ENCODE measurements at places on chromosomes 1 and 21.

DNA sequence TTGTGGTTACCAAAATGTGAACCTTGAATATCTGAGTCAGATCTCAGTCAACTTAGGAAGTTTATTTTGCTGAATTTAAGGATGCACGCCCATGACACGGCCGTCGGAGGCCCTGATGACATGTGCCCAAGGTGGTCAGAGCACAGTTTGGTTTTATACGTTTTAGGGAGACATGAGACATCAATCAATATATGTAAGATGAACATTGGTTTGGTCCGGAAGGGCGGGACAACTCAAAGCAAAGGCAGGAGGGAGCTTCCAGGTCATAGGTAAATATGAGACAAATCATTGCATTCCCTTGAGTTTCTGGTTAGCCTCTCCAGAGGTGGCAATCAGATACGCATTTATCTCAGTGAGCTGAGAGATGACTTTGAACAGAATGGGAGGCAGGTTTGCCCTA, 1.0 kb upstream of the PRMT2 start:
- H3K27ac ChIP-seq, result peak overlapping the region; percentile 95
- H3K36me3 ChIP-seq, result peaks cover 3% of the 10 kb centered on the region
- no peak for DNase-seq
- H3K4me3 ChIP-seq, result peak overlapping the region; percentile 95

DNA sequence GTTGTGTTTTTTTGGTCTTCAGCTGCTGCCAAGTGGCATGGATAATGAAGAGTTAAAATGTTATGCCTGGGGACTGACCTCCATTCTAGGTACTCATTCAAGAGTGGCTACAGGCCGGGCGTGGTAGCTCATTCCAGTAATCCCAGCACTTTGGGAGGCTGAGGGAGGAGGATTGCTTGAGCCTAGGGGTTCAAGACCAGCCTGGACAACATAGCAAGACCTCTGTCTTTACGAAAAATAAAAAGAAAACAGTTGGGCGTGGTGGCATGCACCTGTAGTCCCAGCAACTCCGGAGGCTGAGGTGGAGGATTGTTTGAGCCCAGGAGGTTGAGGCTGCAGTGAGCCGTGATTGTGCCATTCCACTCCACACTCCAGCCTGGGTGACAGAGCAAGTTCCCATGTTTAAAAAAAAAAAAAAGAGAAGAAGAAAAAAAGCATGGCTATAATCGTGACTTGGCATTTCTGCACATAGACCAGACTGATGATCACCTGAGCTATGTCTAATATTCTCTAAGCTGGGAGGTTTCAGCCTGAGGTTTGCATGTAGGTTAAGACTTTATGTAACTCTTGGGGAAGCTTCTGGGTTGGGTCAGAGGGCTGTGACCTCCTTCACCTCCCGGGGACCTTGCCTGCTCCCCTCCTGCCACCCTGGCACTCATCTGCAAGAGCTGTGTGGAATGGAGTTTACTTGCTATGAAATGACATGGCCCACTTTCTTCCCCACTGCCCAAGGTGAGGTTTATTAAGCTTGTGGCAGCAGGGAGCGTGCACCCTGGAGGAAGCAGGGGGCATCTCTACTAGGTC, 51.3 kb downstream of the DHRS3 start:
- no peak overlapping the region for H3K27ac ChIP-seq
- no peaks in the 10 kb centered on the region for H3K36me3 ChIP-seq
- no peak overlapping the region for H3K4me3 ChIP-seq
- DNase-seq, result no peak
- H3K4me1 ChIP-seq, result no peaks in the 10 kb centered on the region
- H3K27me3 ChIP-seq, result no peaks in the 10 kb centered on the region

- peaks cover 31% of the 10 kb centered on the region for H3K27me3 ChIP-seq
- H3K27ac ChIP-seq, result no peak overlapping the region
- no peaks in the 10 kb centered on the region for H3K36me3 ChIP-seq
- no peak overlapping the region for H3K4me3 ChIP-seq
- peaks cover 7% of the 10 kb centered on the region for H3K4me1 ChIP-seq
These were observed 25.6 kb downstream of the ALPL start for GRCh38 chr1:21534674-21535378.

GRCh38 chr21:39319814-39320332, 6.4 kb upstream of the BRWD1 start:
- H3K36me3 ChIP-seq, result no peaks in the 10 kb centered on the region
- no peak for DNase-seq
- H3K4me1 ChIP-seq, result no peaks in the 10 kb centered on the region
- H3K27me3 ChIP-seq, result no peaks in the 10 kb centered on the region
- no peak overlapping the region for H3K27ac ChIP-seq

- no peaks in the 10 kb centered on the region for H3K4me1 ChIP-seq
- no peak overlapping the region for H3K27ac ChIP-seq
- no peaks in the 10 kb centered on the region for H3K36me3 ChIP-seq
- no peak overlapping the region for H3K4me3 ChIP-seq
- DNase-seq, result peak; percentile 37
These were observed 199.5 kb downstream of the LRRIQ3 start for GRCh38 chr1:73998348-73998959.

- no peaks in the 10 kb centered on the region for H3K27me3 ChIP-seq
- H3K4me3 ChIP-seq, result peak overlapping the region; percentile 48
- DNase-seq, result no peak
- peaks cover 15% of the 10 kb centered on the region for H3K4me1 ChIP-seq
These were observed 14.0 kb upstream of the HLCS start for GRCh38 chr21:36980280-36981048.

- peaks cover 20% of the 10 kb centered on the region for H3K4me1 ChIP-seq
- H3K27ac ChIP-seq, result peak overlapping the region; percentile 7
- peak; percentile 61 for DNase-seq
These were observed 13.8 kb downstream of the MIER1 start for GRCh38 chr1:66938613-66939012.

DNA sequence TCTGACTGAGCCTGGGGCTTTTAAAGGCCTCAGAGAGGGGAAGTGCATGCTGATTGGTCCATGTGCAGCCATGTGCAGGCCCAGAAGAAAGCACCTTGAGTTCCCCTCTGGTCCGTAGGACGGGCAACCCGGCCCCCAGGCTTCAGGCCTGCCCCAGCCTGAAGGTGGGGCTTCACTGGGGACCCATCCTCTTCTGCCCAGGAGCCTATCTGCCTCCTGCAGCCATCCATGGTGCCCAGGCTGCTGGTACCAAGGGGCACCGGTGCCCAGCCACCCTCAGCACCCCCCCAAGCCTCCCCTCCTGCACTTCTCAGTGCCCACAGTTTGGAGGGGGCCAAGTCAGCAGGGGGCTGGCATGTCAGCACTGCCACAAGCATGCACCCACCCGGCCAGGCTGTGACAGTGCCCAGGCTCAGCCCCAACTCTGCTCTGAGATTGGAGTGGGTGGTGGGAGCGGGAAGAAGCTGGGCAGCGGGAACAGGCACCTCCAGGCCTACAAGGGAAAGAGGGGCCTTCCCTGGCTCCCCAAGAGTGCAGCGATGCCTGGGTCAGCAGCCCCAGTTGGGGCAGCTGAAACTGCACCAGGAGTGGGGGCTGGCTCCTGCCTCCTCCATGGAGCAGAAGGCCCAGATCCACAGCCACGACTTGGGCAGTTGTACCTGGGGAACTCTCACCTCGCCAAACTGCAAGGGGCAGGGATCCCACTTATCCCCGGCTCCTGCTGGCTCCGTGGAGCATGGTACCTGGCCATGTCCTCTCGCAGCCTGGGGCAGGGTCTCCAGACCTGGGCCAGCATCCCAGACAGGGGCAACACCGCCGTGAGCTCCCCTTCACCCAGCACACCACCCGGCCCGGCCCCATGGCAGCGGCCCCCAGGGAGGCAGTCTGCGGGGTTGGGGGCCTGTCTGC, 11.7 kb downstream of the COL6A2 start:
- no peak overlapping the region for H3K4me3 ChIP-seq
- H3K36me3 ChIP-seq, result peaks cover 26% of the 10 kb centered on the region
- H3K4me1 ChIP-seq, result no peaks in the 10 kb centered on the region
- no peaks in the 10 kb centered on the region for H3K27me3 ChIP-seq
- no peak overlapping the region for H3K27ac ChIP-seq

GRCh38 chr1:36884029-36884701, 150.2 kb downstream of the GRIK3 start:
- H3K4me3 ChIP-seq, result no peak overlapping the region
- no peak overlapping the region for H3K27ac ChIP-seq
- H3K4me1 ChIP-seq, result no peaks in the 10 kb centered on the region
- no peaks in the 10 kb centered on the region for H3K27me3 ChIP-seq
- no peak for DNase-seq

- no peaks in the 10 kb centered on the region for H3K36me3 ChIP-seq
- H3K4me3 ChIP-seq, result no peak overlapping the region
- DNase-seq, result peak; percentile 10
- no peak overlapping the region for H3K27ac ChIP-seq
These were observed 132.6 kb upstream of the PTGFR start for GRCh38 chr1:78358165-78358564.

GRCh38 chr1:24871306-24871901, 58.7 kb downstream of the RUNX3 start:
- peaks cover 7% of the 10 kb centered on the region for H3K27me3 ChIP-seq
- no peak overlapping the region for H3K4me3 ChIP-seq
- no peaks in the 10 kb centered on the region for H3K4me1 ChIP-seq
- no peak for DNase-seq
- no peaks in the 10 kb centered on the region for H3K36me3 ChIP-seq

- H3K27ac ChIP-seq, result no peak overlapping the region
- H3K27me3 ChIP-seq, result no peaks in the 10 kb centered on the region
These were observed 30.2 kb downstream of the ZZZ3 start for GRCh38 chr1:77652268-77652667.

DNA sequence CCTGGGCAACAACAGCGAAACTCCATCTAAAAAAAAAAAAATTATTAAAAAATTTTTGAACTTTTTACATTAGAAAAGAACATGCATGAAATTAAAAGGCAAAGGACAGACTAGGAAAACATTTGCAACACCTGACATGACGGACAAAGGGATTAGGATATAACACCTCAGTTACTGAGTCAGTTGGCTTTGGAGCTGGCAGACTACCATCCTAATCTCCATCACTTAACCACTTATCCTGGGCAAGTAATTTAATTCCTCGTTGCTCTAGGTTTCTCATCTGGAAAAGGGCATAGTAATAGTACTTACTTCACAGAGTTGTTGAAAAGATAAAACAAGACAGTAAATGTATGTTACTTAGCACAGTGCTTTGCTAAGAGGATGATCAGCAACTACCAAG, 11.9 kb downstream of the HECTD3 start:
- H3K36me3 ChIP-seq, result peaks cover 3% of the 10 kb centered on the region
- DNase-seq, result no peak
- no peaks in the 10 kb centered on the region for H3K27me3 ChIP-seq
- no peak overlapping the region for H3K4me3 ChIP-seq

DNA sequence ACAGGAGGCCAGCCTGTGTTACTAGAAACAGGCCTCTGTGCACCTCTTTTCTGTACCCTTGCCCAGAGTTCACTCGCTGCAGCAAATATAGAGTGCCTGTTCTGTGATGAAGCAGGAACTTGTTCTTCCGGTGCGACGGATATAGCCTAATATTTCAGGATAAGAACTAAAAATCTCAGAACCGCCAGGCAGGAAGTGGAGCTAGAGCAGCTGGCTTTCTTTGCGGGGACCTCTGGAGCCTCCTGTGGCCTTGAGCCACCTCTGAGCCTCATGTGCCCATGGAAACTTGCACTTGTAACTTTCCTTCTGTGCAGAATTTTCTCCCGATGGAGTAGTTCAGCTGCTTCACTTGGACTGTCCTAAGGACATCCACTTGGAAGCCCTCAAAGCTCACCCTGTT, 44.5 kb upstream of the VAMP3 start:
- no peaks in the 10 kb centered on the region for H3K27me3 ChIP-seq
- no peak overlapping the region for H3K27ac ChIP-seq
- no peaks in the 10 kb centered on the region for H3K36me3 ChIP-seq
- DNase-seq, result no peak
- no peak overlapping the region for H3K4me3 ChIP-seq
- H3K4me1 ChIP-seq, result no peaks in the 10 kb centered on the region

GRCh38 chr1:19074902-19075721, 118.6 kb upstream of the IFFO2 start:
- H3K4me1 ChIP-seq, result peaks cover 13% of the 10 kb centered on the region
- peak; percentile 37 for DNase-seq
- H3K27me3 ChIP-seq, result no peaks in the 10 kb centered on the region
- H3K4me3 ChIP-seq, result no peak overlapping the region

GRCh38 chr1:83583351-83584014, 415.4 kb downstream of the TTLL7 start:
- H3K27ac ChIP-seq, result no peak overlapping the region
- no peak overlapping the region for H3K4me3 ChIP-seq
- H3K36me3 ChIP-seq, result no peaks in the 10 kb centered on the region
- no peaks in the 10 kb centered on the region for H3K27me3 ChIP-seq
- no peaks in the 10 kb centered on the region for H3K4me1 ChIP-seq

DNA sequence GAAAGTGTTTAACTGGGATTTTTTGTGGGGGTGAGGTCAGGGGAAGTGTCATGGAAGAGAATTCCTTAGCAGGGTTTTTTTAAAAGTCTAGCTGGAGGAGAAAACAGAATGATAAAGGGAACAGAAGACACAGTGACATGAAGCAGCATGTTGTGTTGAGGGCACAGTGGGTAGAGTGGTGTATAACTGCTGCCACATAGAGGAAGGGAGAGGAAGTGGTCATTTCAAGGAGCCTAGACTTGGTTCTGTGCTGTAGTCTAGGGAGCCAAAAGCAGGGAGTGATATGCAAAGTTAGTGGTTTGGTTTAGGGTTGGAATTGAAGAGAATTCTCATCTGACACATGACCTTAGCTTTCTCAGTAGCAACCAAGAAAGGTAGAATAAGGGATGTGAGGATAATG, 10.2 kb downstream of the EEIG2 start:
- DNase-seq, result no peak
- no peaks in the 10 kb centered on the region for H3K27me3 ChIP-seq
- H3K27ac ChIP-seq, result no peak overlapping the region
- H3K4me3 ChIP-seq, result no peak overlapping the region
- H3K4me1 ChIP-seq, result no peaks in the 10 kb centered on the region
- no peaks in the 10 kb centered on the region for H3K36me3 ChIP-seq

DNA sequence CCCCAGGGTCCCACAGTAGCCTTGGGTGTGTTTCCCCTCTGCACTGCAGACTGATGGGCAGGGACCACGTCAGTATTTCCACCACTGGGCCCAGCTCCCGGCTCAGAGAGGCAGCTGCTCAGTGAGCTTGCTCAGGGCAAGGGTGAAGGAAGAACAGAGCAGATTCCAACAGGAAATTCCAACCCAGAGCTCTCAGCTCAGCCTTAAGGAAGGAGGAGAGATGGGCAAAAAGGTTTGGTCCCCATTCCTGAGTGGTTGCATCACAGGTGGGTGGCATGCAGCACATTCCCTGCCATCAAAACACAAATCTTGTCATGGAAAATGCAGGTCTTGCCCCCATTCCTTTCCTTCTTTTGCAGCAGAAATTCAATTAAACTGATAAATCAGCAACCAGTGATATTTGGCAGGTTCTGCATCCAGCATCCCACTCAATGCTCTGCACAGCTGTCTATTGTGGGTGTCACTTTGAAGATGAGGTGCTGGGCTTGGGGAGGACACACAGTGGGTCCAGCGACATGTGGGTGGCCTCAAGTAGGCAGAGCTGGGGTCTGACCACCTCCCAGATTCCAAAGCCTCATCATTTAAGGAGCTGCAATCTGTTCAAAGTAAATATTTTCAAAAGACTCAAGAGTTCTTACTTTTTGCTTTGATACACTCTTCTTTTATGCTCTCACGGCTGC, 315.4 kb downstream of the DSCAM start:
- H3K36me3 ChIP-seq, result no peaks in the 10 kb centered on the region
- DNase-seq, result peak; percentile 8
- no peak overlapping the region for H3K4me3 ChIP-seq
- H3K4me1 ChIP-seq, result no peaks in the 10 kb centered on the region
- H3K27ac ChIP-seq, result no peak overlapping the region
- no peaks in the 10 kb centered on the region for H3K27me3 ChIP-seq

GRCh38 chr21:24123785-24124184, 1483.5 kb downstream of the MRPL39 start:
- peaks cover 4% of the 10 kb centered on the region for H3K4me1 ChIP-seq
- H3K27ac ChIP-seq, result no peak overlapping the region
- no peak for DNase-seq

Measured in astrocyte (in vitro differentiated cells and primary cell).